ENCODE measurements at places on chromosomes 12 and 14.

GRCh38 chr12:69934011-69934410 is 109.0 kb downstream of the MYRFL start:
- no peak for DNase-seq

DNA sequence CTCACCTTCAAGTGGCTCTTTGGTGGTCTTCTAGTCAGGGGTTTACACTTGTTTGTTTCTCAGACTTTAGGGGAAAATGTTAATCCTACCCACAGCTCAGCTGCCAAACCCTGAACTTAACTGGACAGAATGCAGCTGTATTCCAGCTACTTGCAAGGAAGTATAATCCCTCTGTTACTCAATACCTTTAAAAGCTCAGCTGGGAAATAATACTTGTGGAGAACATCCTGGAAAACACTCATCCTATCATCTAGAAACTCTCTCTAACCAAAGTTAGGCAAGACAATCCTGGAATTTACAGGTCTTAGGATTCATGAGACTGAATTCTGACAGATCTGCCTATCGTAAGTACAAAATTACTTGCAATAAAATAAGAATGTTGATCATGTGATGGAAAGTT is 404.1 kb downstream of the ADAMTS20 start:
- no peak for DNase-seq

DNA sequence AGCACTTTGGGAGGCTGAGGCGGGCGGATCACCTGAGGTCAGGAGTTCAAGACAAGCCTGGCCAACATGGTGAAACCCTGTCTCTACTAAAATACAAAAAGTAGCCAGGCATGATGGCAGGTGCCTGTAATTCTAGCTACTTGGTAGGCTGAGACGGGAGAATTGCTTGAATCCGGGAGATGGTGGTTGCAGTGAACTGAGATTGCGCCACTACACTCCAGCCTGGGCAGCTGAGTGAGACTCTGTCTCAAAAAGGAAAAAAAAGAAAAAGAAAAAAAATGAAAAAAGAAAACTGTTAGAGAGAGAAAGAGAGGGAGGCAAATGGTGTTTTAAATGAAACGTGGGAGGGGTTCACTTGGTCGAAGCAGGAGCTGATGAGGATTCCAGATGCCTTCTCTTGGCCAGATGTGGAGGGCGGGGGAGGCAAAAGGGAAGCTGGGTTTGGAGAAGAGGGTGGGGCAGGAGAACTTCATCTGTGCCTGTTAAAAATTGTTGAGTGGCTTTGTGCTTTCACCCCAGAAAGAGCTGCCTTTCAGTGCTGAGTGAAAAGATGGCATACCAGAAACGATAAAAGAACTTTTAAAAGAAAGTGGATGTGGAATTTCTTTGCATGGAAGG is 1.1 kb downstream of the EMP1 start:
- DNase-seq: no peak

DNA sequence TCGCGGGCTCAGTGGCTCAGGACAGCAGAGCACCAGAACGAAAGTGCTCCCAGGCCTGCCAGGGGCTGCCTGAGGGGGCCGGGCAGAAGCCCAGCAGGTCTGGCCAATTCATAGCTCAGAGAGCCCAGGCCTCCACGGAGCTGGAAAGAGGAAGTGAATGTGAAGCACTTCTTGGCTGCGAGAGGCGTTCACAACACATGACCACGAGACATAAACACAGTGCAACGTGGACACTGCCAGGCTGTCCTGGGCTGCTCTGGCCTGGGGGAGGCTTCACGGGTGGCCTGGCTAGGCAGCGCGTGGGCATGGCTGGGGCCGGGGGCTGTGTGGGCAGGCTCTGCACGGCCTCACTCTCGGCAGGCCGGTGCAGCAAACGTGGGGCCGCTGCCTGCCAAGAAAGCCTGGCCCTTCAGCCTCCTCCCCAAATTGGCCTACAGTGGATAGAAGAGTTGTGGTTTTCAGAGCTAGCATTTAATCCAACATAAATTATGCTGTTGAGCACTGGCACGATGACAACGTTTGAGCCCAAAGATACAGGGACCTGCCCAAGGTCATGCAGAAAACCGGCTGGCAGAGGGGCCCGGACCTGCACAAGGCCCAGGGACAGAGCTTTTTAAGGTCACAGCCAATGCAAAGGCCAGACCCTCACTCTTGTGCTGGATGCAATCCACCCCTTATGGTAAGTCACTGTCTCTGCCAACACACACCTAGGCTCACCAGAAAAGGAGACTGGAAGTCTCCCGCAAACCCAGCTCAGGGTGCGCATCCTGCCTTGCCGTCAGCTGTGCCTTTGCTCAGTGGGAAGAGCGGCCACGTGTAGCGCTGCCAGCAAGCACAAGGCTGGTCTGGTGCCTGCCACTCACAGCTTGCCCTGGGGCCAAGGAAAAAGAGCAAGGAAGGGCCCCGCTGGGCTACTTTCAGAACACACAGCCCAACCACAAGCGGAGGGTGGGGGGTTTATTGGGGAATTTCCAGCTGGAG is 8.6 kb downstream of the SLC25A29 start:
- no peak for DNase-seq

GRCh38 chr12:51923506-51924365 is 16.4 kb downstream of the ACVRL1 start:
- peak; percentile 23 for DNase-seq

DNA sequence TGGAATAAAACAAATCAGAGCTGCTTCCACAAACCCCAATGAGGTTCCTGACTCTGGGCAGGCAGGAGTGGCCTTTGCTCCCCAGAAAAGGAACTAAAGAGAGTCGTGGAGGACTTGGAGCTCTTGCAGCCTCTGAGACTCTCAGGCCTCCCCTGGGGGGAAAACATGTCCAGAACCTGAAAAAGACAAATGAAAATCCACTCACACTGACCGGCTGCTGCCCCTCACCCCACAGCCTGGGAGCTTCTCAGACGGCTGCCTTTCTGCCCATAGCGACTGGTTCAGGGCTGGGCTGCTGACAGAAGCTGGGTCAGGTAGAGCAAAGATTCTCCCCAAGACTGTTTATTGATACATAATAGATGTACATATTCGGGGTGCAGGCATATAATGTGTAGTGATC is 356.0 kb downstream of the ADGRD1 start:
- DNase-seq: no peak

- DNase-seq: no peak
Observed at GRCh38 chr14:102523569-102524450, 14.2 kb upstream of the ANKRD9 start.

GRCh38 chr12:28618171-28618570 is 427.9 kb downstream of the CCDC91 start:
- DNase-seq: no peak

- DNase-seq: no peak
Observed at GRCh38 chr14:54807428-54807827, 95.2 kb downstream of the GCH1 start.

GRCh38 chr12:110073049-110073831 is 24.9 kb upstream of the C12orf76 start:
- DNase-seq: peak; percentile 9
